ENCODE measurements at places on chromosomes 16 and 17.

- DNase-seq: no peak
These were observed 19.4 kb downstream of the MYBBP1A start for GRCh38 chr17:4535667-4536258.

DNA sequence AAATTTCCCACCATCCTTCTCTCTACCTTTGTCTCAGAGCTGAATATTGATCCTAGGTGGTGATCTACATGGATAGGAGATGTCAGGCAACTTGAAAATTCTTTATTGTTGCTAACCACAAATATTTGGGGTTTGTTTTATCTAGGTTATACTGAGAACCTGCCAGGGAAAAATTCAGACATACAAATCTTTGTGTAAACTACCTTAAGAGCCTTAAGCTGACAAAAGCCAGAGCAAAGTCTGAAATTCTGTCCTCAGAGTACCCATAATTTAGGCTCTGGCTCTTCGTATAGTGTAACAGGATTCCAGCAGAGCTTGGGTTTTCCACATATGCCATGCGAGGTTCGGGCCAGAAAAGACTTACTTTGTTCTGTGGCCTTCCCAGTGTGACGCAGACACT is 406.7 kb upstream of the MAF start:
- no peak for DNase-seq

- peak; percentile 34 for DNase-seq
These were observed 87.8 kb upstream of the NOL11 start for GRCh38 chr17:67629971-67630320.

DNA sequence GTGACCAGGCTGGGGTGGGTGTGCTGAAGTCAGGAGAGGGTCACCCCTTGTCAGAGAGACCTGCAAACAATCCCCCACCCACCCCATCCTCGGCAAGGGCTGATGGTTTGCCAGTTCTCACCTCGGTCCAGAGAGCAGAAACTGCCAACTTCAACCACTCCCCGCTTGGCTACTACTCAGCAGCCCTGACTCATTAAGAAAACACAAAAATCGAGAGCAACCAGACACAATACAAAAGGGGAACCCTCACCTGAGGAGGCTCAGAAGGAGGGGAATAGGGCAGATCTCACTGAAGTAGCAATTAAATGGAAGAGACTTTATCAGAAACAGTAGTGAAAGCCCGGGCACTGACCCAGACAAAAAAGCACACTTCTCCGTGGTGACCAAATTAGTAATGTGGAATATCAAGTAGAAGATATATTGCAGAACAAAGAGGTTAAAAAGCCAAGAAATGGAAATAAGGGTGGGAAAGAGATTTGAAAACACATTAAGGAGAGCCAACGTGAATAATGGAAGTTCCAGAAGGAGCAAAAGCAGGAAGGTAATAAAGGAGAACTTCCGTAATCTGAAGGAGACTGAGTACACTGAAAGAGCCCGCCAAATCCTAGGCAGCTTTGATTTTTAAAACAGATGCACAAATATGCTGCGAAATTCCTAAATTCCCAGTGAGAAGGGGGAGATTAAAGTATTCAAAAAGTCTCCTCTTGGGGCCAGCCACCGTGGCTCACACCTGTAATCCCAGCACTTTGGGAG is 23.6 kb downstream of the CENPV start:
- DNase-seq: no peak

- DNase-seq: no peak
These were observed 89.5 kb upstream of the BCAR1 start for GRCh38 chr16:75340741-75341491.

GRCh38 chr17:41552455-41552854 is 19.4 kb downstream of the KRT9 start:
- no peak for DNase-seq

GRCh38 chr16:51144203-51144602 is 6.9 kb downstream of the SALL1 start:
- no peak for DNase-seq

- DNase-seq: no peak
These were observed 2.2 kb downstream of the PRM1 start for GRCh38 chr16:11278681-11279628.

DNA sequence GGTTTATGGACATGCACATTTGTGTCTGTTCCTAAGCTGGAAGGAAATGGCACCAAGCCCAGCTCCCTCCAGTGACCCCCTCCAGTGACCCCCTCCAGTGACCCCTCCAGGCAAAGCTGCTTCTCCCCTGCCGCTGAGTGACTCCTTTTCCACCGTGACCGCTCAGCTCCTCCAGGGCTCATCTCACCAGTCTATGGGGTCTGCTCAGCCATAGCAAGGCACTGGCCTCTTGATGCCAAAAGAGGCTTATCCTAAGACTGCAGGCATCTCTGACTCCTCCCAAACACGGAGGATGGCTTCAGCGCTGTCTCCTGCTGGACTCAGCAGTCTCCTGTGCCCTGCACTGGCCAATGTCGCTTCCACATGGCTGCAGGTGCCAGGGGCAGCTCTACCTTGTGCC is 35.3 kb downstream of the FA2H start:
- no peak for DNase-seq

DNA sequence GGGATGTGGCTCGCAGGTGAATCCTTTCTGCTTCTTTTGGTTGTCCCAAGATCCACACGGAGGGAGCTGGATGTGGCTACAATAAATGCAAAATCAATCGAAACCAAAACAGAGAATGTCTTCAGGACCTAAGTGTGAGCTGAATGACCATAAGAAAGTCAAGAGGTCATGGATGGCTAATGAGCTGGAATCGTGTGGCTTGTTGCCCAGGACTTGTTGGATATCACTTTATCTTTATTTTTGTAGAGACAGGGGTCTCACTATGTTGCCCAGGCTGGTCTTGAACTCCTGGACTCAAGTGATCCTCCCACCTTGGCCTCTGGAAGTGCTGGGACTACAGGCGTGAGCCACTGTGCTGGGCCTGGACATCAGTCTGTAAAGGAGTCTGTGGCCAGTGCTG is 326.8 kb upstream of the N4BP1 start:
- no peak for DNase-seq

DNA sequence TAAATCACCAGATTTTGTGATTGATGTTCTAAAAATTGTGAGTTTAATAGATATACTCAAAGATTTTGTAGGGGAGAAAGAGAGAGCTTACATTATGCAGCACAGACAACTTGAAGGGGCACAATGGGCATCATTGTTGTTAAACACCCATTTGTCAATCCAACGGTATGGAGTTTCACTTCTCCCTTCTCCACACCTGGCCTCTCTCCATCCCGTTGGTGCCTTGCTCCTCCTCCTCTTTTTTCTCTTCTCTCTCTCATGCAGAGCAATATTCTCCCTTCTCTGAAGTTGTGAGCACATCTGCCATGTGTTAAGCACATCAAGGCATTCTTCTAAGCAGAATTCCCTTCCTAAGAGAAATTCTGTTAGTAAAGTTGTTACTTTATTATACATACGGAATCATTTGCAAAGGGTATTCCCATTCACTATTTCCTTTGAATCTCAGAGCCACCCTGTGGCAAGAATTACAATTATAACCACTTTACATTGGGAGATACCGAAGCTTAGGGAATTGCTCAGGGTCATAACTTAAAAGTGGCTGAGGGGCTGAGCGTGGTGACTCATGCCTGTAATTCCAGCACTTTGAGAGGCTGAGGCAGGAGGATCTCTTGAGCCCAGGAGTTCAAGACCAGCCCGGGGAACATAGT is 40.5 kb upstream of the SKAP1 start:
- no peak for DNase-seq

DNA sequence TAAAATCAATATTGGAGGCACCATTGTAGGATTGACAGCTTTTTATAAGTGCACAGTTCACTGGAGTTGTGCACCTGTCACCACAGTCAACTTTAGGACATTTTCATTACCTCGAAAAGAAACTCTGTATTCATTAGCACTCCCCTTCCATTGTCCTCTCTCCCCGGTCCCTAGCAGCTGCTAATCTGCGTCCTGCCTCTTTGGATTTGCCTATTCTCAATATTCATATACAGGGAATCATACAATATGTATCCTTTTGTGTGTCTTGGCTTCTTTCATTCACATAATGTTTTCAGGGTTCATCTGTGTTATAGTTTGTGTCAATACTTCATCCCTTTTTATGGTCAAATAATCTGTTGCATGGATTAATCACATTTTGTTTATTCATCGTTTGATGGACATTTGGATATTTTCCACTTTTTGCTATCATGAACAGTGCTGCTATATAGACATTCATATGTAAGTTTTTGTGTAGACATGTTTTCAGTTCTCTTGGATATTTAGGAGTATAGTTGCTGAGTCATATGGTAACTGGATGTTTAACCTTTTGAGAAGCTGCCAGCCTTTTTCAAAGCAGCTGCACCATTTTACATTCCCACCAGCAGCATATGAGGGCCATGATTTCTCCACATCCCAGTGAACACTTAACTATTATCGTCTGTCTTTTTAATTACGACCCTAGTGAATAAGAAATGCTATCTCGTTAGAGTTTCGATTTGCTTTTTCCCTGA is 9.8 kb downstream of the DNAJA3 start:
- DNase-seq: no peak

DNA sequence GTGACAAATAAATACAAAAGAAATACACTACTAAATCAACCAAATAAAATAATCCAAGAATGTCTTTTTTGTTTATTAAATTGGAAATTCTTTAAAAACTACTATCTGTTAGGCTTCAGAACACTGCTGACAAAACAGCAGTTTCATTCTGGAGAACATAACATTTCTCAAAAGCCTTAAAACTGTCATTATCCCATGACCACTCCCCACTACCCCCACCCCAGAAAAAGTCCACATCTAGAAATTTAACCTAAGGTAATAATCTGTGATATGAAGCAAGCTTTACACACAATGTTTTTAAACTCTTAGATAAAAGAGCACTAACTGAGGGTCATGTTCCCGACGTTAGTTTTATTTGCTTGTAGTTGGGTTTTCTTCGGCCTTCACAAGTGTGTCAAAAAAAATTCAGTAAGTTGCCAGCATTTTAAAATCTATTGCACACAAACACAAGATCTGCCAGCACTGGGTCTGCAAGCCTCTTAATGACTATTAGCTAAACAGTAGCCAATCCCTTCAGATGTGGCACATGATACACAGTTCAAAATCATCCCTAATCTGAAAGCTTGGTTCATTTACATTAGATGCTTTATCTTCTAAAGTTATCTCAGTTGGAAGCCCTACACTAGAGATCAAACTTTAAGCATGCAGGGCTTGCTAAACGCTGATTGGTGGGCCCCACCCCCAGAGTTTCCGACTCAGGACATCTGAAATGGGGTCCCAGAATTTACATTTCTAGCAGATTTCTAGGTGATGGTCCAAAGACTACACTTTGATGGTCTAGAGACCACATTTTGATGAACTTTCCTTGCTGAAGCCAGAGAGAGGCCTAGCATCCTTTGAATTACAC is 75.2 kb downstream of the KANSL1 start:
- DNase-seq: no peak

- DNase-seq: no peak
These were observed 1.1 kb downstream of the CCP110 start for GRCh38 chr16:19524616-19525384.

DNA sequence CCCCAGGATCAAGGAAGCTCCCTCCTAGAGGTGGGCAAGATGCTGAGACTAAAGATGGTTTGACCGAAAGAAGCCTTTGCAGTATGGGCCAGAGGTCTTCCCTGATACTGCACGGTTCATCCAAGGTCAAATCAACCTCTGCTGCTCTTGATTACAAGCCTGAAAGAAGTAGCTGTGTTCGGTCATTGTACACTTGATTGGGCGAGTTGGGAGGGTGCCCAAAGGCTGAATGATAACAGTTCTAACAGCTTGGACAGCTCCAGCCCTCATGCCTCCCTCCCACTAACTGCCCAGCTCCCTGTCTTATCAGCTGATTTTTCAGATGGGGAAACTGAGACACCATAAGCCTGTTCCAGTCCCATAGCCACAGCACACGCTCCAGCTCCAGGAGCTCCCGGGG is 42.8 kb downstream of the ABCC12 start:
- no peak for DNase-seq

- DNase-seq: no peak
These were observed 37.6 kb downstream of the HS3ST4 start for GRCh38 chr16:25729188-25729915.

Data from SK-N-DZ (cell line).